ENCODE measurements at places on chromosomes 12 and 14.

- DNase-seq, result no peak
Measured at GRCh38 chr14:38522724-38523123, 266.8 kb upstream of the CLEC14A start.

- no peak for DNase-seq
Measured at GRCh38 chr12:113289361-113289760, 45.5 kb downstream of the SLC8B1 start.

GRCh38 chr12:113204804-113205203 lies 16.5 kb upstream of the TPCN1 start:
- no peak for DNase-seq

DNA sequence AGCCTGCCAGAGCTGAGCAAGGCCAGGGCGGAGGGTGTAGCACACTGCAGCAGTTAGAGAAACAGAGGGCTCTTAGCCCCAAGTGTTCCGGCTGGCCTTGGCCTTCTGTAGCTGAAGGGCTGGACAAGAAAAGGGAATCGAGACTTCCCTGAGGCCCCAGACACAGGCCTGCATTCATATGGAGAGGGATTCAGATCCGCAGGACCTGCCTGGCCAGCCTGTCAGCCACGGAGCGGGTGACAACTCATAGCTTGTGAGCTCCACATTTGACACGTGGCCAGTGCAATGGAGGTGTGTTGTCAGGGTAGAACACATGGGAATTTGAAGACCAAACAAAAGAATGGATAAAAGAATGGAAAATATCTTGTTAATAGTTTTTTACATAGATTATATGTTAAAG lies 182.2 kb upstream of the GSC start:
- DNase-seq, result no peak
